Skeletal muscle cell (primary cell): ENCODE measurements at places on chromosomes 11 and 22.

GRCh38 chr11:86034710-86035109 is 34.2 kb downstream of the PICALM start:
- no peak for DNase-seq

- DNase-seq = no peak
These were observed 8.9 kb upstream of the PELI3 start for GRCh38 chr11:66457826-66458225.

DNA sequence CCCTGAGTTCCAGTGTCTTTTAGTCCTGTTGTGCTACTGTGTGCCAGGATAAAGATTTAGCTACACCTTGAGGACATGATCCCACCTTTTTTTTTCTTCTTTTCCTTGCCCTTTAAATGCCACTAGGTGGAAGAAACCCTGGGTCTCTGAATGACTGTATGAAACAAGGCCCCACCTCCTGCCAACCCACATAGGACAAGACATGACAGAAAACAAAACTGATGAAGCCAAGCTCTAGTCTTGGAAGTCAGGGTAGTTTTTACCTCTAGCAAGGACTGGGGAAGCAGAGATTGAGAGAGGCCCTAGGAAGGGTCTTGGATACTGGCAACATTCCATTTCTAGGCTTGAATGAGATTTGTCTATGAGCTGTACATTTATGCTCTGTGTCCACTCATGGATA is 410.7 kb downstream of the MIAT start:
- no peak for DNase-seq

- DNase-seq = no peak
These were observed 14.5 kb downstream of the GUCD1 start for GRCh38 chr22:24540470-24540869.

DNA sequence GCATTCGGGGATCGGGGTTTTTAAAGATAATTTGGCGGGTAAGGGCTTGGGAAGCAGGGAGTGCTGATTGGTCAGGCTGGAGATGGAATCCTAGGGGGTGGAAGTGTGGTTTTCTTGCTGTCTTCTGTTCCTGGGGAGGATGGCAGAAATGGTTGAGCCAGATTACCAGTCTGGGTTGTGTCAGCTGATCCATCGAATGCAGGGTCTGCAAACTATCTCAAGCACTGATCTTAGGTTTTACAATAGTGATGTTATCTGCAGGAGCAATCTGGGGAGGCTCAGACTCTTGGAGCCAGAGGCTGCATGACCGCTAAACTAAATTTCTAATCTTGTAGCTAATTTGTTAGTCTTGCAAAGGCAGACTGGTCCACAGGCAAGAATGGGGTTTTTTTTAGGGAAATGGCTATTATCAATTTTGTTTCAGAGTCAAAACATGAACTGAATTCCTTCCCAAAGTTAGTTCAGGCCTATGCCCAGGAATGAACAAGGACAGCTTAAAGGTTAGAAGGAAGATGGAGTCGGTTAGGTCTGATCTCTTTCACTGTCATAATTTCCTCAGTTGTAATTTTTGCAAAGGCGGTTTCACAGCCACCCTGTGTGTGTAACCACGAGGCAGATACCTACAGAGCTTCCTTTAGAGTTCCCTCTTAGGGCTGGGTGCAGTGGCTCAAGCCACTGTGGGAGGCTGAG is 10.2 kb downstream of the SCGB1A1 start:
- DNase-seq = no peak

DNA sequence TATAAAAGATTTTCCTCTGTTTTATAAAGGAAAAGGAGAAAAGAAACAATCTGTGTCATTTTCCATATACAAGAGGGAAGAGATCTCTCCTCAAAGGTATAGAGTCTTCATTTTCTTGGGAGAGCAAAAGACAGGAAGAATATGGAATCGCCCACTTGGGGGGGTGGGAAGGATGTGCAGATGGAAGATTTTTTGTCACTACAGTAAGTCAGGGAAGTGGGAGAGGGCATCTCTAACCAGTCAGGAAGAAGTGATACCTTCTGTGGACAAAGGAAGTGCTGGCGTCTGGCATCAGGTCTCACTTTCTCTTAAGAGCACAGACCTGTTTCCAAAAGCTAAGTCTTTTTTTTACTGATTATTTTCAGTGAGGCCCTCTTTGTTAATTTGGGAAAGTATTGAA is 1.4 kb downstream of the PRR14L start:
- no peak for DNase-seq

DNA sequence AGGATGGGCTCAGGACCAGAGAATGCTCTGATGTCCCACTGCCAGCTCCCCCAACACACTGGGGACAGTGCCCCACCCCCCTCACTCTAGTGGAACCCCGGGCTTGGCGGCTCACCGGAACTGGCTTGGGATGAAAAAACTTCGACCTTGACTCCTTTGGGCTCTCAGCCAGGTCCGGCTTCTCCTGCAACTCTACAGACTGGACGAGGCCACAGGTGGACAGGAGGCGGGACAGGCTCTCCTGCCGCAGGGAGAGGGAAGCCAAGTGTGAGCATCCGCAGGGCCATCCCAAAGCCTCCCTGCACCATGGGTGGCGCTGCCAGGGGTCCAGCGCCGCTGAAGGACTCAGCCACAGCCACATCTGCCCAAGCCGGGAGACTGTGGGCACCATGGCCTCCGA is 3.7 kb downstream of the RRP7A start:
- DNase-seq = no peak

GRCh38 chr11:117985953-117986887 is at the start of gene IL10RA:
Gene IL10RA (plus strand): TSS chr11:117986394. CDS start chr11:117986468, 74 bp downstream.
- no peak for DNase-seq
